ENCODE measurements at places on chromosomes 7 and 10. TPM values are rescaled to one million over a fixed set of nuclear protein-coding genes. Genes with fewer than 3 reads are reported as not detected.

DNA sequence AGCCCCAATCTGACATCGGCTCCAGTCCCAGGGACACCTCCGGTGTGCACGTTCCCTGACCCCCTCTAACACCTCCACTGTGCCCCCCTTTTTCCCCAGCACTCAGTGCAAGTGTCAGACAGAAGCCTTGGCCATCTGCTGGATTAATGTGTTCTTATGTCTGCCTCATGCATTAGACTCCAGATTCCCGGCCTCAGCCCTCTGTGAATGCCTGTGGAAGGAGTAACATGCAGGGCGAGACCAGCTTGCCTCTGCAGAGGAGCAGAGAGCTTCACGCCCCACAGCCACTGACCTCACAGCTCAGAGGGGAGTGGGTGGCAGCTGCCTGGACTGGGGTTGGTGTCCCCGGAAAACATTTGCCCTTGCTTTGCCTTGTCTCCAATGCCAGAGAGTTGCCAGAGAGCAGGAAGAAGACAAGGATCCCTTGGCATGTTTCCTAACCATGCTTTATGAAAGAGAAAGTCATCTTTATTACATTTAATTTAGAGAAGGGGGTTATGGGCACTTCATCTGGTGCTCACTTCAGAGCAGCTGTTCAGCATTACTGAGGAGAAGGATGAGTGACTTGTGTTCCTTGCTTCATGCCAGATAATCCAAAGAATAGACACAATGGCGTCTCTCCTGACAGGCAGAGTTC is 91.6 kb upstream of the CXCL12 start:
- DNase-seq: peak; percentile 42

- DNase-seq: no peak
Measured at GRCh38 chr7:151071032-151071866, 9.4 kb downstream of the FASTK start.

The ICA1 gene
- total RNA-seq: 54.6 TPM

The SFMBT2 gene
- total RNA-seq: 11.0 TPM

The SRRM3 gene
- total RNA-seq: 0.14 TPM

The SEMA3C gene
- total RNA-seq: 87.2 TPM

Measured in lung (tissue), 17 donors.